ENCODE measurements at places on chromosomes 6 and 20.
A peak's percentile ranks its signal among the peaks of the same experiment; 100 is the strongest.

DNA sequence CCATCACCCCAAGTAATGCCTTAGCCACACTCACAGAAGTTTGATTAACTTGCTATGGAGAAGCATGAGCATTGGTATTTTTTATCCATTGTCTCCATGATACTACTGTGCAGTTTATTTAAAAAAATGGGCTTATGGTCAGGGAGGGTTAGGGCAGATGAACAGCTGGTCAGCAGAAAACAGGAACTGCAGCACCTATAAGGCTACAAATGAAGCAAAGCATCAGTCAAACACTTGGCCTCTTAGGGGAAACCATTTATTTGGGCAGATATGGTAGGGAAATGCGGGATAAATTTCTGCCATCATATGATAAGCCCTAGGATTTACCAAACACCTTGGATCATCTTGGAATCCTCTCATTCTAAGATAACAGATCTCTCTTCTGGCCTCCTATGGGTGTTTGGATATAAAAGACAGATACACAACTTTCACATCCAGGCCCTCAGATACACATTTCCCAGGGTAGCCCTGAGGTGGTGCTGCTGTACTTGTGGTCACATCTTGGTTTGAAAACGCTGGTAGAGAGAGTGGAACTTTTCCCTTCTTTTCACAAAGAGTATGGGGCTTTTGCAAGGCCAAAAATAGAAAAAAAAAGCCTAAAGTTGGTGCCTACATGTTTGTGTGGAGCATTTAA, 42.8 kb upstream of the AHI1 start:
- no peak for DNase-seq

DNA sequence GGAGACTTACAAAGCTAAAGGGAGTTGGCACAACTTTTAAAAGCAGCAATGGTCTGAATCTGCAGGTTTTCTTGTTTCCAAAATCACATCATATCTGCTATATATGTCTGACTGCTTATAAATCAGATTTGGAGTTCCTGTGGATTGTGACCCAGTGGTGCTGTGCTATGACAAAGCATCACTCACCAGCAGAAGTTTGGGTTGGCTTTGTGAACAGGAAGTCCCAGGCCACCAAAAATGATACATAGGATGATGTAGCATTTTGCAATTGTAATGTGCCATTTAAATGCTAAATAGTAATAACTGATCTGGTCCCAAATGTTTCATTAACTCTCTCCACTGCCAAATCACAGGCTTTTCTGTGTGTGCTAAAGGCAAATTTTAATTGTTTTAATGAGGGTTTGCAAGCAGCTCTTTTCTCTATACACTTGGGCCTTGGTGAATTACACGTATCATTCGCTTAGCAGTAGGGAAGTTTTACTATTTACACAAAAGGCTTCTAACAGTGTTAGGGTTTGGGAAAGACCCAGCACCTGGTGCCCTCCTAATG, 60.8 kb downstream of the SYNDIG1 start:
- no peak for DNase-seq

- DNase-seq, result no peak
These were observed 18.9 kb downstream of the GCLC start for GRCh38 chr6:53526000-53526399.

- no peak for DNase-seq
These were observed 2.2 kb upstream of the QKI start for GRCh38 chr6:163412341-163412740.

GRCh38 chr20:63536997-63537524, at the start of gene PTK6:
Gene PTK6 (minus strand): TSS chr20:63537376. CDS start chr20:63537314, 62 bp downstream.
- DNase-seq, result no peak

- DNase-seq, result no peak
These were observed 77.1 kb downstream of the FARS2 start for GRCh38 chr6:5338177-5338960.

DNA sequence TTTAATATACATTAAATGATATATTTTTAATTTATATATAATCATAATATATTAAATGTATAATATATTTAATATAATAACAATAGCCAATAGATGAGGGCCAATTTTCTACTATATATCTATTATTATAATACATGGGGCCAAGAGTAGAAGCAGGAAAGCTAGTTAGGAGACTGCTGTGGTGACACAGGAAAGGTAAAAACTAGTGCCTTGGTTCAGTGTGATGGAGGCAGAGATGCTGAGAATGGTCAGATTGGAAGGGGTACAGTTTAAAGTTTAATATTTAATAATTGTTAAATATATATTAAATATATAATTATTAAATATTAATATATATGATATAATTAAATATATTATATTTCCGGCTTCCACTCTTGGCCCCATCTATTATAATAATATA, 102.9 kb upstream of the RNF217 start:
- DNase-seq, result no peak

- no peak for DNase-seq
These were observed 970.9 kb downstream of the TBC1D32 start for GRCh38 chr6:120363429-120363828.

DNA sequence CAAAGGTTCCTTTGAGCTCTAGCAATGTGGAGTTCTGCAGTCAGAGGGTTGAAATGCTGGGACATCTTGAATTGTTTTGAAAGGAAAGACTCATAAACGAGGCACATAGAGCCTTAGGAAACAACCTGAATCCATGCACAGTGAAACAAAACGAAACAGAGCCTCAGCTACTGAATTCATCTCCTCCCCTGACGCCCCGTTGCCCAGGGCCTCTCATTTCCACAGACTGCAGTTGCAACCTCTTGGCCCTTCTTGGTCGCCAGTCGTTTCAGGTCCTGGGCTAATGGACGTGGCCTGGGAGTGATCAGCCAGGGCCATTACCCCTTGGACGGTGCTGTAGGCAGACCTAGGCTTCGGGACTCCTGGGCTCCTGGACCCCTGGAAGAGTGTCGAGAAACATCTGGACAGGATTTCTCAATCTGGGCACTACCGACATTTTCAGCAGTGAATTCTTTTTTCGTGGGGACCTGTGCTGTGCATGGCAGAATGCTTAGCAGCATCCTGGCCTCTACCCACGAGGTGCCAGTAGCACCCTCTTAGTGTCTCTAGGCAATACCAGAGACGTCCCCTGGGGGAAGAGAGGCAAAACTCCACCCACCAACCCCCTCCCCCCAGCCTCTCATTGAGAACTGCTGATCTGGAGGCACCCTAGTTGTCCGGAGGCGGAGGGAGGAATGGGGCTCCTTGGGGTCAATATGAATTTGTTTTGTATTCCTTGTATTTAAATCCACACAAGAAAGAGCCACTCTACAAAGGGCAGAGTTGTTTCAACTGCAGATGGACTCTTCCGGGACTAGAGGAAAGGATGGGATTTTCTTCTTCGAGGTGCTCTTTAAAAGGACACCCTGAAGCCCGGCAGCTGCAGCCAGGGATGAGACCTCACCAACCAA, 50.2 kb downstream of the TMEM242 start:
- DNase-seq, result peak; percentile 64

DNA sequence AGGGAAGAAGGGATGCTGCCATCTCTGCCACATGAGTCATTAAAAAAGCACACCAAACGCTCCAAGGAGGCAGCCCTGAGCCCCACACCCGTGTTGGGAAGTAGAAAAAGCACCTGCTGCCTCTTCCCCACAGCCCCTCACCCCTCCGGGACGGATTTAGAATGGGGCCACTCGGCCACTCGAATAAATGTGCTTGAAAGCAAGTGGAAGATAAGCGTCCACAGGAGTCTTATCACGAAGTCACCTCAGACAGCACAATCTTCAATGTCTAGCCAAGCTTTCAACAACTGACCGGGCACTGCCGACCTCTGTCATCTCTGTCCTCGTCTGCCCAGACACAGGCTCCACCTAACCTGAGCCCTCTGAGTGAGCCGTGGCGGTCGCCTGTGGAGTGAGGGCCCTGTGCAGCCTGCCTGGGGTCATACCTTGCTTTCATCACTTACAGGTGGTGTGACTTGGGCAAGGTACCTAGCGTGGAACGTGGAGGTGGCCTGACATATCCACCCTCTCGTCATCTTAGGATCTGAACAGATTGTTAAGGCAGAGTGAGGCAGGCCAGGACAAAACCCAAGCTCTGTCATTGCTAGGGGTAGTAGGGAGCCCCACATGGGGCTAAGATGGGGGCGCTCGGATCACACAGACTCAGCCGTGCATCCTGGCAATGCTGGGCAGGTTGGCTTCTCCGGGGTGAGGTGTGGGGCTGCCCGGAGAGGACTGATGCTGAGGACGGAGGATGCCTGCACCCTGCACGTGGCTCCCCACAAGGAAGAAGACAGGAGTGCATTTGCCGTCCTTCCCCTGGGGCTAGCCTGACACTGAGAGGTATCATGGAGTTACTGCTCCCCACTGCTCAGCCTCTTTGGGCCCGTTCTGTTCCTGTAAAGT, 34.8 kb downstream of the PSMG4 start:
- DNase-seq, result no peak

DNA sequence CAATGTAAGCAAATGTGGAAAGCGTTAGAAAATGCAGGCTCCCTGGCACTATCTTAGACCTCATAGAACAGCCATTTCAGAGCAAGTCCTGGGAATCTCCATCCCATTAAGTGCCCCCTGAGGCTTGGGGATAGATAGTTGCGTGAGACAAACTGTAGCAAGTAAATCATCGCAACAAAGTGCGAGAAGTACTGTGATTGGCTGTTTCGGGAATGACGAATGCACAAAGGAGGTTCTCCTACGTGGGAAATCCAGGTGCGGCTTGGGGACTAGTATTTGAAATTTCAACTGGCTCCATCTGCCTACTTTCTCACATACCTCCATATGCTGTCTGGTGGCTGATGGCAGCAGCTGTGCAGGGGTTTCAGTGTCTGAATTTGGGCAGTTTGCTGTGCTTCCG, 84.5 kb downstream of the PLEKHG1 start:
- no peak for DNase-seq

DNA sequence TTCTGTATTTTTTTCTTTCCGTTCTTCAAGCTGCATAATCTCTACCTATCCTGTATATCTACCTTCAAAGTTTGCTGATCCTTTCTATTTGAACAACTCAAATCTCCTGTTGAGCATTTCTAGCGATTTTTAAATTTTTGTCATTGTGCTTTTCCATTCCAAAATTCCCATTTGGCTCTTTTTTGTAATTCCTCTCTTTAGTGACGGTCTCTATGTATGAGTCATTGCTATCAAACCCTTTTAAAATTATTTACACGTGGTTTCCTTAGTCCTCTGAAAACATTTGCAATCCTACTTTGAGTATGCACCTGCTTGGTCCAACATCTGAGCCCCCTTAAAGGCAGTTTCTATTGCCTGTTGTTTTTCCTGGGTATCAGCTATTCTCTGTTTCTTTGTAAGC, 100.5 kb upstream of the FOXC1 start:
- no peak for DNase-seq

DNA sequence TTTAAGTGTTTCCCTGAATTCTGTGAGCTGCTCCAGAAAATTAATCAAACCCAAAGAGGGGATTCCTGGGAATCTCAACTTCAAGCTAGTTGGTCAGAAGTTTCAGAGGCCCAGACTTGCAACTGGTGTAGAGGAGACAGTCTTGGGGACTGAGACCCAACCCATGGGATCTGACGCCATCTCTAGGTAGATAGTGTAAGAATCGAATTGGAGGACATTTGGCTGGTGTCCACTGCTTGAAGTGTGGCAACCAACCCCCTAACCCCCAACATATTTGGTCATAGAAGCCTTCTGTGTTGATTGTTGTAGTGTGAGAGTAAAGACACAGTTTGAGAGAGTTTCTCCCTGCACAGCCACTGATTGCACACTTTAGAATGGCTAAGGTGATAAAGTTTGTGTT, 103.5 kb upstream of the CARMIL1 start:
- DNase-seq, result no peak

- no peak for DNase-seq
These were observed 3.8 kb downstream of the TMEM14A start for GRCh38 chr6:52674666-52675065.

DNA sequence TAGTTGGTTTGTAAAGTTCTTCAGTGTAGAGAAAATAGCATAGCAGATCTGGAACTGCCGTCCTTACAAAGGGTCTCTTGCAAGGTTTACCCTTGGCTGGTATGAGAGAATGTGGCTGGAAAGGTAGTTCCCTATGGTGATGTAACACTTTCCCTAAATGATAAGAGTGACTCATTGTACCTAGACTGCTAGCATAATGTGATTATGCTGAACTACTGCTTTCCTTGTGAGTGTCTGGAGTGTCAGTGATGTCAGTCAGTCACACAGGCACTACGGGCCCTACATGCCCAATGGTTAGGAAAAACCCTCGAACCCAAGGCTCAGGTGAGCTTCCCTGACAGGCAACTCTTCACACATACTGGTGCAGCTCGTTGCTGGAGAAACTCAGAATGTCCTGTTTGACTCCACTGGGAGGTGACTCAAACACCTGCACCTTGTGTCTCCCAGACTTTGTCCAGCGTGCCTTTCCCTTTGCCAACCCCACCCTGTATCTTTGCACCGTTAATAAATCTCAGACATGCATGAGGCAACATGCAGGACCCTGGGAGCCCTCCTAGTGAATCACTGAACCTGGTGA, 28.4 kb upstream of the LY86 start:
- no peak for DNase-seq

GRCh38 chr6:135675862-135676261, 175.6 kb upstream of the PDE7B start:
- peak; percentile 78 for DNase-seq

Data from B cell (primary cell).